G401 (cell line): ENCODE measurements at places on chromosomes 16 and 17. TPM values are rescaled to one million over a fixed set of nuclear protein-coding genes. Genes with fewer than 3 reads are reported as not detected.

Gene TMIGD1
- not detected in 2 replicates for total RNA-seq

Gene DHRS7C
- total RNA-seq, result not detected in 2 replicates

Gene PNMT
- total RNA-seq, result not detected in 2 replicates

Gene TEFM
- total RNA-seq, result 14.5 and 27.6 TPM in 2 replicates

Gene LYRM9
- total RNA-seq, result 5.9 and 8.2 TPM in 2 replicates

Gene TMEM220
- total RNA-seq, result 2.2 and 9.3 TPM in 2 replicates

Gene NKD1
- not detected in 2 replicates for total RNA-seq

Gene MARVELD3
- 3.6 and 4.3 TPM in 2 replicates for total RNA-seq

Gene FOXL1
- 1.5 and 3.1 TPM in 2 replicates for total RNA-seq

Gene SLFN12L
- total RNA-seq, result not detected in 2 replicates

Gene KRT23
- not detected in 2 replicates for total RNA-seq

Gene IL17C
- 0.43 TPM in 1 of 2 replicates, not detected in the other for total RNA-seq

Gene ALOX15
- total RNA-seq, result 0.41 TPM in 1 of 2 replicates, not detected in the other

Gene HAP1
- total RNA-seq, result 1.1 and 1.6 TPM in 2 replicates

Gene TMEM88
- 0.37 TPM in 1 of 2 replicates, not detected in the other for total RNA-seq

Gene CHST5
- 0.12 TPM in 1 of 2 replicates, not detected in the other for total RNA-seq

Gene APOH
- total RNA-seq, result not detected in 2 replicates

Gene RAB11FIP4
- 29.4 and 34.1 TPM in 2 replicates for total RNA-seq

Gene KRT15
- total RNA-seq, result not detected in 2 replicates

Gene KRTAP3-2
- not detected in 2 replicates for total RNA-seq

Gene SOCS3
- total RNA-seq, result 72.7 and 90.1 TPM in 2 replicates

Gene KRT28
- total RNA-seq, result not detected in 2 replicates

Gene AGRP
- not detected in 2 replicates for total RNA-seq

Gene ABCA3
- total RNA-seq, result 4.9 and 9.5 TPM in 2 replicates
